ENCODE measurements at places on chromosomes 16 and 17. TPM values are rescaled to one million over a fixed set of nuclear protein-coding genes. Genes with fewer than 3 reads are reported as not detected.

- peak; percentile 62 for DNase-seq
Observed at GRCh38 chr16:85250147-85250463, 137.8 kb upstream of the CIBAR2 start.

- DNase-seq: no peak
Observed at GRCh38 chr17:76997981-76998531, 129.9 kb downstream of the MGAT5B start.

GRCh38 chr16:77789085-77790008 lies 983 bp downstream of the VAT1L start:
- no peak for DNase-seq

- DNase-seq: no peak
Observed at GRCh38 chr17:40475234-40475908, 26.1 kb downstream of the TNS4 start.

- no peak for DNase-seq
Observed at GRCh38 chr17:4134721-4135120, 8.1 kb downstream of the ZZEF1 start.

- peak; percentile 18 for DNase-seq
Observed at GRCh38 chr17:39547713-39548478, 59.8 kb downstream of the NEUROD2 start.

- no peak for DNase-seq
Observed at GRCh38 chr16:55036371-55036821, 105.7 kb downstream of the IRX5 start.

DNA sequence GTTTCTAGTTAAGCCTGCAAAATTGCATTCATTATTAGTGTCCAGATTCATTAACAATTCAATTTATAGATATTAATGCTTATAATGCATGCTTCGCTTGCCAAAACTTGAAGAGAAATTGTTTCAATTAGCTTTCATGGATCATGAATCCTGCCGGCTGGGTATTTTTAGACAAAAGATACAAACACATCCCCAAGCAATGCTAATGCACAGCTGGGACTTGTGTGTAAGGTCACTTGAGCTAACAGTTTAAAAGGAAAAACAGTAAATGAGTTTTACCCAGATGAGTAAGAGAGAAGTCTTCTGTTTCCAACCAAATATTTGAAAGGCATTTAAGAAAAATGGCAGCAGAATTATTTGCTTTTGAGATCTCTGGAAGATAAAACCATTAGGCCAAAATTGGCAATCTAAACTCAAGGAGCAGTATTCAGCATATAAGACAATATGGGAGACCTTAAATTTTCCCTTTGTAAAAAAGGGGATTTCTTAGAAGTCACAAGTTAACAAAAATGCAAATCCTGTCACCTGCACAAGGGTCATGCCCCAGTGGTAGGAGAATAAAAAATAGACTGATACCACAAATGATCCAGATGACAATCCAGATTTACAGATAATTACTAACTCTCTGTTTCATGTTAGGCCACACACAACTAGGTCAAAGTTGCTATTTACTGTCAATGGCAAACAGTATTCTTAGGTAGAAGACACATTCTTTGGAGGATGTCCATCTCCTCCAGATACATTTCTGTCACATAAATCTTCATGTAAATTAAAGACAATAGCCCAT lies 418.4 kb upstream of the PMFBP1 start:
- DNase-seq: no peak

GRCh38 chr17:80824549-80825470 lies 166.8 kb upstream of the CHMP6 start:
- DNase-seq: no peak

DNA sequence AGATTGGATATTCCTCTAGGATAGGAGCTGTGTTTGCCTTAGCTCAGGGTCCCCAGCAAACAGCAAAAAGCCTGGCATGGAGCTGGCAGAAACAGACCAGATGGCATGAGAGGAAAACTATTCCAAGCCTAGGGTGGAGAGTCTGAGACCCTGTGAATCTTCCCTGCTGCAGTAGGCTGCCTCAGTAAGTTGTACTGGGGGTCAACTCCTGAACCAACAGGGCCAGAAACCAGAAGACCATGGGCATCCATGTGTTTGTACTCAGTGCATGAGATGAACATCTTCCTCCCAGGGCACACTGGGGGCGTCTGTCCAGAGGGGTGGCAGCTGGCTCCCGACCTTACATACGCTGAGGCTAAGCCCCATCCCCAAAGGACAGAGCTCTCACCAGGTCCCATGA lies 214.4 kb downstream of the C16orf78 start:
- no peak for DNase-seq

DNA sequence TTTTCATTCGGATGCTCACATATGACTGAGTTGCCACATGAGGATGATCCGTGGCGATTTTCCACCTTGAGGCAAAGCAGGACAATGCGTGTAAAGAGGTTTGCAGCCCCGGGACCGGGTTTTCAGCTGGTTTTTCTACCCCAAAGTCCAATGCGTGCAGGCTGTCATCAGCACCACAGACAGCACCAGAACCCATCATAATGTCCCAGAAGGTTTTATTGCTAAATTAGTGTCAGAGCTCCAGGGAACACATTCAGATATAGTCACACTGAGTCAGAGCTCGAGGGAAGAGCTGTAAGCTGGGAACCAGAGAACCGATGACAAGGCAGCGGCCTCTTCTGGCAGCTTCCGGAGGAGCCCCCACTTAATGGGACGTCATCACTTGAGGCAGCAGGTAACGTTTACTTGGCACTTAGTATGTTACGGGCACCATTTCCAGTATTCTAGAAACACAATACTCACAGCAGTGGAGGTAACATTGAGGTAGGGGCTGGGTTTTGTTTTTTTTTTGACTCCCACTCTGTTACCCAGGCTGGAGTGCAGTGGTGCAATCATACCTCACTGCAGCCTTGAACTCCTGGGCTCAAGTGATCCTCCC lies 8.9 kb upstream of the NAGPA start:
- no peak for DNase-seq

GRCh38 chr17:10059684-10060211 lies 138.7 kb downstream of the GAS7 start:
- no peak for DNase-seq

GRCh38 chr16:85729452-85730185 lies 21.3 kb downstream of the C16orf74 start:
- DNase-seq: no peak

DNA sequence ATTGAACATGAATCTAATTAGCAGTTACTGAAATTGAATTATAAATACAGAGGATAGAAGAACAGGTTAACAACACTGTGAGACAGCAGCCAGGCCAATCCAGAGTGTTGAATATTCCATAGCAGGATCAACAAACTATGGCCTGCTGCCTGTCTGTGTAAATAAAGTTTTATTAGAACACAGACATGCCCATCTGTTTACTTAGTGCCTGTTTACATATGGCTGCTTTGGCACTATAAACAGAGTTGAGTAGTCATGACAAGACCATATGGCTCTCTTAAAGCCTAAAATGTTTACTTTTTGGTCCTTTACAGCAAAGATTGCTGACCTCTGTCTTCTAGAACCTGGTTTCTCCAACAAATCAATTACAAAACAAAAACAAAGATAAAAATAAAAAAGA lies 115.4 kb upstream of the CDC42EP4 start:
- DNase-seq: no peak

DNA sequence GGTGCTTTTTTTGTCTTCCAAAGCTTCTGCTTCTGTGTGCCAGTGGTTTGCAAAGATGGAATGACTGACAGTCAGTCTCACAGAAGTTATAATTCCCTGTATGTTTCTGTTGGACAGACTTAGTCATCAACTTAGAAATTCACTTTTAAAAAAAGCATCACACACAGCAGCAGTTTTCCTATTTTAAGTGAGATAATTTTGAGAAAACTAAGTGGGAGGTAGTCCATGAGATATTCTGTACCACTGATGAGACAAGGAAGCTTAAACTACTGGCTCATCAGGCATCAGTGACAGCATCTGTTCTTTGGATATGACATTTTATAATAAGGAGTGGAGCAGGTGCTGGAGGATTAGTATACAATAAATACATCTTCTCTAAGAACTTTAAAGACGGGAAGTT lies 20.0 kb downstream of the CNP start:
- DNase-seq: no peak

- DNase-seq: no peak
Observed at GRCh38 chr16:81798311-81799137, 19.4 kb downstream of the PLCG2 start.

GRCh38 chr17:33753452-33753851 lies 460.4 kb upstream of the ASIC2 start:
- DNase-seq: no peak

DNA sequence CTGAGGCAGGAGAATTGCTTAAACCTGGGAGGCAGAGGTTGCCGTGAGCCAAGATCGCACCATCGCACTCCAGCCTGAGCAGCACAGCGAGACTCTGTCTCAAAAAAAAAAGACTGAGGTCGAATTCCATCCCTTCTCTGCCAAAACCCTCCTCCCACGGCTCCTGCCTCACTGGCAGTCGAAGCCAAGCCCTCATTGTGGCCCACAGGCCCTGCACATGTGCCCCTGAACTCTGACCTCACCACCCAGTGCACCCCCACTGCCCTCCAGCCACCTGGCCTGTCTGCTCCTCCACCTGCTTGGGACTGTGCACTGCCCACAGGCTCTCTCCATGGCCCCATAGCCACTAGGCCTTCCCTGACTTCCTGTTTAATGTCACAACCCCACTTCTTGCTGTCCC lies 7.0 kb downstream of the MYO15A start:
- DNase-seq: no peak

The SLC6A4 gene
- total RNA-seq: 0.61 TPM

The TEX19 gene
- total RNA-seq: not detected

The TRPV3 gene
- total RNA-seq: 0.28 TPM

The MFAP4 gene
- 25.5 TPM for total RNA-seq

The SEPTIN12 gene
- not detected for total RNA-seq

The PROCA1 gene
- total RNA-seq: 0.31 TPM

All from pancreas (tissue), 10 donors.